ENCODE measurements at places on chromosomes 4 and X. TPM values are rescaled to one million over a fixed set of nuclear protein-coding genes. Genes with fewer than 3 reads are reported as not detected.

DNA sequence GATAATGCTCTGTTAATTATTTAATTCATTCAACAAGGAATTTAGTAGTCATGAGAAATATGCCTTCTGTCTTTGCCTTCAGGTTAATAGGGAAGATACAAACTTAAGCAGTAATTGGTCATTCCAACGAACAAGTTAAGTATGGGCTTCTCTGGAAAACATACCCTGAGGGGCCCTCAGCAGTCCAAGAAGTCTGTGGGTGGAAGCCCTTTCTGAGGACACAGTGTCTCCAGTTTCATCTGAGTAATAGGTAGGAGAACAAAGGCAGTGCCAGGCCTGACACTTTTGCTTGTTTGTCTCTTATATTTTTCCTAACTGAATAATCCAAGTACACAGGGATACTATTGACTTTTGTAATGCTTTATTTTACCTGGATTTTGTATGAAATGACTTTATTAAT lies 262.5 kb downstream of the FBXW7 start:
- no peak for DNase-seq

DNA sequence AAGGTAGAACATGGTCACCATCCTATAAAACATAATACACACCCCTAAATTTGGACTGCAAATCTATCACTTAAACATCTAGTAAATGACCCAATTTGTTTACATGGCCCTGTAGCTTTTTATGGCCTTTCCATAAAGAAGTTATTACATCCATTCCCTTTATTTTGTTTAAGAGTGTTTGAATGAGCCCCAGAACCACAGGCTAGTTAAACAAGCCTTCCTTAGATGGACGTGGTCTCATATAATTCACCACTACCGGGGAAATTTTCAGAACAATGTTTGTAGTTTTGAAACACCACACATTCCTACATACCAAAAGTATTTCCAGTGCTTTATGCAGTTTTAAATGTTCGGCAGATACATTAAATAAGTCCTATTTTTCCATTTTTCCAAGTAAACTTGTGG lies 12.3 kb downstream of the PDGFC start:
- no peak for DNase-seq

DNA sequence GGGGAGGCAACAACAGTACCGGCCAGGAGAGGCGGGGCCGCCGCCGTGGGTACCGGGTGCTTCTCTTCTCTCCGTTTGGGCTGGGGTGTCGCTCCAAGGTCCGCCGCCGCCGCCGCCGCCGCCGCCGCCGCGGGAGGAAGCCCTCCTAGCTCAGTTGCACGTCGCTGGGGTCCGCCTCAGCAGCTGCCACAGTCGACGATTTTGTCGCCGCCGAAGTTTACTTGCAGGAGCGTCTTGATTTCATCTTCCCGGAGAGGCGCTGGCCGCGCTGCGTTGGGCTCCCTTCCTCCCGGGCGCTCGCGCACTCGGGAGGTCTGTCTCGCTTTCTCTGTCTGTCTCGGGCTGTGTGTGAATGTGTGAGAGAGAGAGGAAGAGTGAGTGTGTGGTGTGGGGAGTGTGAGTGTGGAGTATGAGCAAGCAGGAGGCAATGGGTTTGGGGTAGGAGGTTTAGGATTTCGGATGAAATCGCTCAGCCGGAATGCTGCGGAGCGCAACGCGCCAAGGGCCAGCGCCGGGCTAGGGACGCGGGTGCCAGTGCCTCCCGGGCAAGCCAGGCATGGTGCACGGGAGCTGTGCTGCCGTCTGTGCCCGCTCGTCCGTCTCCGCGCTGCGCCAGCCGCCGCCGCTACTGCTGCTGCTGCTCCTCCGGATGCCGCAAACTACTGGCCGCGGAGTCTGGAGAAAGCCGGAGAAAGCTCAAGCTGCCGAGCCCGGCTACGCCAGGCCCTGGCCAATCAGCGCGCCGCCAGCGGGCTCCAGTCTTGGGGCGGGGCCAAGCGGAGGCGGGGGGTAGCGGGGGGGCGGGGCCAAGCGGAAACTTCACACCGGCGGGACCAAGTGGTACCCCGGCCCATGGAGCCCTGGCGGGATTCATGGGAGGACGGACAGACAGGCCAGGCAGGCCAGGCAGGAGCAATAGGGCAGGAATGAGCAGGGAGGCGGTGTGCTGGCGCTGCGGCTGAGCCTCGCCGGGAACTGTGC lies at the start of gene PCDH19:
Gene PCDH19, minus strand, starts transcription at position 664 of the 981 bp plus-strand sequence. CDS start 1,676 bp downstream, outside the sequence.
- no peak for DNase-seq

DNA sequence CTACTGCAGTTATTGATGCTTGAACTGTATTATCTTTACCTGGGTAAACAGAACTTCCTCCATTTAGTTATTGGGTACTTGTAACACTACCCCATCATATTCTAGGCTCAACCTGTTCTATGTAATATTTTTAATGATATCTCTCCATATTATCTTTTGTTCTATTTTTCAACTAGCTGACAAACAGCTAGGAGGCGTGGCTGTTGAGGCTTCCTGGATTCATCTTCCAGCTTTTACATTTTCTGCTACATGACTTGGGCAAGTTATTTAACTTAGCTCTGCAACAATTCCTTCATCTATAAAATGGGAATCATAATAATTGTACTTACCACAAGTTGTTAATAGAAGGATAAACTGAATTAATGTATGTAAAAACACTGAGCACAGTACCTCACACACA lies 349.3 kb downstream of the PTTG2 start:
- no peak for DNase-seq

DNA sequence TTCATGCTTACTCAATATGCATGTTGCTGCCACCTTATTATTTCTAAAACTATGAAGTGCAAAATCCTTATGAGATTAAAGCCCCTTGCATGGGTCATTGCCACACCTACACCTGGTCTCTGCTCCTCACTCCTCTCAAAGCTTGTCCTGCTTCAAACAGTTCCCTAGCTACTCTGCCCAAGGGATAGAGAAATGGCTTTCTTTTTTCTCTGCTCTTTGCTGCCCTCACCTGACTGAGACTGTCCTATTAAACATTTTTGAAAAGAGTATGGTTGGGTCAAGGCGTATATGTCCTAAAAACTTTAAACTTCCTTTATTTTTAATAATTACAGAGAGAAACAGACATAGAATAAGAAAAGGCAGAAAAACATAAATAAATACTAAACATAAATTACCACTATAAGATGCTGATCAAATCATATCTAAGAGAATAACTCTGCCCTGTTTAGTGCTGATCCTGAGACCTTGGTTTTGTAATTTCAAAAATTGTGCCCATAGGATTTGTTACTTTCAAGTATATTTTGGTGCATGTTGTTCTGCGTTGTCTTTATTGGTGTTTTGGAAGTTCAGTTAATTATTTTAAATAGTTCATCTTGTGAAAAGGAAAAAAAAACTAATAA lies 704.9 kb upstream of the PABPC4L start:
- DNase-seq, result peak; percentile 8

- DNase-seq, result no peak
Measured at GRCh38 chr4:7389719-7390118, 45.0 kb downstream of the PSAPL1 start.

- DNase-seq, result peak; percentile 65
Measured at GRCh38 chrX:17689971-17690409, 47.3 kb upstream of the SCML1 start.

DNA sequence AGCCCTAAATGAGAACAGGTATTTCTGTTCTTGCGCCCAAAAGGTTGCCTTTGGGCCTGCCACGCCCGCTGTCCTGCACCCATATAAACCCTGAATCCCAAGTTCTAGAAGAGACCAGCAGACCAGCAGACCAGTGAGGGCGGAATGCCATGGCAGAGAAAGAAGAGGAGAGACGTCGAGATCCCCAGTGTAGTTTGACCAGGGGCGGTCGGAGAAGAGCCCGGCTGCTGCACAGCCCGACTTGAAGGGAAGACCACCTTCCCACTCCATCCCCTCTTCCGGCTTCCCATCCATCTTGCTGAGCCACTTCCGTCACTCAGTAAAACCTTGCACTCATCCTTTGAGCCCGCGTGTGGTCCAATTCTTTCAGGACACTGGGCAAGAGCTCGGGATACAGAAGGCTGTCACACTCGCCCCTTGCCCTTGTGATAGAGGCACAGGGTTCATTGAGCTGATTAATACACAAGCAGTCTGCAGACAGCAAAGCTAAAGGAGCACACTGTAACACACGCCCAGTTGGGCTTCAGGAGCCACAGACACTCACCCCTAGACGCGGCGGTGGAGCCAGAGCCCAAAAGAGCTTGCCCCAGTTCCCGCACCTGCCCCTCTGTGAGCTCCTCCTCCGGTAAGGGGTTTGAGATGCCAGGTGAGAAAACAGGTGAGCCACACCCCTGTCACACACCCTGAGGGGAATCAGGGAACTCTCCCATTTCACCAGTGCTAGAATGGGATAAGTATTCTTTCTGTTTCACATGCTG lies 230.8 kb downstream of the PCDH10 start:
- DNase-seq, result no peak

- DNase-seq, result peak; percentile 68
Measured at GRCh38 chr4:175758050-175759024, 53.7 kb downstream of the GPM6A start.

DNA sequence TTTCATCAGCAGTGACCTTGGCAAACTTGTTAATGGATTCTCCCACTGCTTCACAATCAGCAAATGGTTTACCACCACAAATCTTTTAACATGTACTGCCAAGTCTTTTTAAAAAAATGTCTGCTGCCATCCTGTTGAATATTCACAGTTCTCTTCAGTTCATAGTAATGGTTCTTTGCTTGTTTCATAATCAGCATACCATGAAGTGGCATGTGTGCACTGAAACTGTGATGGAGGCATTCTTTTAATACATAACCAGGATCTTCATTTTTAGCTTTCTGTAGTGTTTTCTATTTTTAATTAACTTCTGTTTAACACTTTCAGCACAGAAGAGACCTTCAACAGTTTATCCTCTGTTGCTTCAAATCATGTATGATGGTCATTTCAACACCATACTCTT lies 230.1 kb upstream of the ARSJ start:
- no peak for DNase-seq

DNA sequence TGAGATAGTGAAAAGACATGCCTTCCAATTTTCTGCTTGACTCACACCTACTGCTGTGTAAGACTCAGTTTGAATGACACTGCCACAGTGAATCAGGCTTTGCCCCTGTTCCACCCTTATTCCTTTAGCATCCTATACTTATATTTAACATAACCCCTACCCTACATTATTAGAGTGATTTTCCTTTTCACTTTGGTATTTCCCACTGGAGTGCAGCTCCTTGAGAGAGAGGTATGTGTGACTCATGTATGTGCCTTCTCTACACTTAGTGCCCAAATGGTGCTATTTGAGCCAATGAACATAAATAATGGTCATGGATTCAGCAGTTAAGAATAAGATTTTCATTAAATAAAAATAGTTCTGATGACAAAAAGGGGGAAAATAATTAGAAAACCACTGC lies 69.5 kb downstream of the RRAGB start:
- DNase-seq, result no peak

- peak; percentile 58 for DNase-seq
Measured at GRCh38 chrX:135477576-135477975, 42.9 kb upstream of the INTS6L start.

Gene MAGEB17
- not detected for total RNA-seq

Gene UBA6
- total RNA-seq, result 98.3 TPM

All from G401 (cell line).